Activated CD4-positive, alpha-beta memory T cell treated with anti-CD3 and anti-CD28 coated beads for 36 hours (primary cell): ENCODE measurements at places on chromosomes 11 and 22.

DNA sequence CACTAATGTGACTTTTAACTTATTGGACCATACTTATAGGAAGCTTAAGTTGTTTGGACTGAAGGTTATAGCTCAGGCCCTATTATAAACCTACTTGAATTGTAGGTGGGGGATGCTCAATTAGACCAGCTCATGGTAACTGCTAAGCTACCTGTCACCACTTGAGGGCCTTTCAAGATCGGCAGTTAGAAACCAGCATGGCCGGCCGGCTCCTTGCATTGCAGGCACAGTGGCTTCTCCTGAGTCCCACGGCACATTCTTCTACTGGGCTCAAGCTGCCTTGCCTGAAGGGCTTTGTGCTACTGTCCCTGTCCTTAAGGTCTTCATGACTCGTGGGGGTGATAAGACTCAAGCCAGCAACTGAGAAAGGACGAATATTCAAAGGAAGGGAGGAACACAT is 70.8 kb downstream of the TBC1D22A start:
- DNase-seq, result no peak

DNA sequence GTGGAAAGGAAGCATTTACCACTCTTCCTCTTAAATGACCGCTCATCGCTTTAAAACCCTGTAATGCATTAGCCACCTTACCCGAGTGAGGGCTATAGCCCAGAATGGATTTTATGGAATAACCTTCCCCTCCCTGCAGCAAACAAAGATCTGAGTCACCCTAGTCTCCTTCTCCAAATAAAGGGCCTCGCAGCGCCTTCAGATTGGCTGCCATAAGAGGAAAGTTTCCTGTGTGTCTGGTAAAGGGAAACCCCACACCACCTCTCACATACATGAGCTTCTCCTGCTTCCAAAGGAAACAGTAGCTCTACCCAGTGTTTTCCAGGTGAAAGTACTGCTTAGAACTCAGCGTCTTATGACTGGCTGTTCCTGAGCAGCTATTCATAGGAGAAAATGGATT is 47.8 kb downstream of the PPP2R1B start:
- DNase-seq, result no peak

GRCh38 chr11:110501428-110501827 is 71.7 kb downstream of the FDX1 start:
- DNase-seq, result no peak

GRCh38 chr11:33668468-33668825 is 32.2 kb downstream of the C11orf91 start:
- DNase-seq, result no peak

DNA sequence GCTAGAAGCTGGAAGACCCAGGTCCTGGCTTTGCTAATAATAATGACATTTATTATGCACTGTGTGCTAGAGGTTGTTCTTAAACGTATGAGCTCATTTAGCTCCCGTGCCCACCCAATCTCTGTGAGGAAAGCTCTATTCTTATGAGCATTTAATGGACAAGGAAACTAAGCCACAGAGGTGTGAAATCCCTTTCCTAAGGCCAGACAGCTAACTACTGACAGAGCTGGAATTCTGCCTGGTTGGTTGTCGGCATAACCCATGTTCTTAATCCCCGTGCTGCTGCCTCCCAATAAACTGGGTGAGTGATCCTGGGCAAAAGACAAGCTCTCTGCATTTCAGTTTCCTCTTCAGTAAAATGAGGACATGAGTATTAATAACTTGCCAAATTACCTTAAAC is 49.4 kb downstream of the SNX19 start:
- no peak for DNase-seq

- no peak for DNase-seq
Measured at GRCh38 chr11:2813141-2813908, 72.2 kb downstream of the CDKN1C start.

GRCh38 chr11:13011466-13012055 is 2.4 kb downstream of the RASSF10 start:
- no peak for DNase-seq

GRCh38 chr11:115869780-115870431 is 365.7 kb upstream of the CADM1 start:
- DNase-seq, result peak; percentile 17

GRCh38 chr11:63573881-63574855 is 11.0 kb upstream of the PLAAT2 start:
- peak; percentile 55 for DNase-seq

DNA sequence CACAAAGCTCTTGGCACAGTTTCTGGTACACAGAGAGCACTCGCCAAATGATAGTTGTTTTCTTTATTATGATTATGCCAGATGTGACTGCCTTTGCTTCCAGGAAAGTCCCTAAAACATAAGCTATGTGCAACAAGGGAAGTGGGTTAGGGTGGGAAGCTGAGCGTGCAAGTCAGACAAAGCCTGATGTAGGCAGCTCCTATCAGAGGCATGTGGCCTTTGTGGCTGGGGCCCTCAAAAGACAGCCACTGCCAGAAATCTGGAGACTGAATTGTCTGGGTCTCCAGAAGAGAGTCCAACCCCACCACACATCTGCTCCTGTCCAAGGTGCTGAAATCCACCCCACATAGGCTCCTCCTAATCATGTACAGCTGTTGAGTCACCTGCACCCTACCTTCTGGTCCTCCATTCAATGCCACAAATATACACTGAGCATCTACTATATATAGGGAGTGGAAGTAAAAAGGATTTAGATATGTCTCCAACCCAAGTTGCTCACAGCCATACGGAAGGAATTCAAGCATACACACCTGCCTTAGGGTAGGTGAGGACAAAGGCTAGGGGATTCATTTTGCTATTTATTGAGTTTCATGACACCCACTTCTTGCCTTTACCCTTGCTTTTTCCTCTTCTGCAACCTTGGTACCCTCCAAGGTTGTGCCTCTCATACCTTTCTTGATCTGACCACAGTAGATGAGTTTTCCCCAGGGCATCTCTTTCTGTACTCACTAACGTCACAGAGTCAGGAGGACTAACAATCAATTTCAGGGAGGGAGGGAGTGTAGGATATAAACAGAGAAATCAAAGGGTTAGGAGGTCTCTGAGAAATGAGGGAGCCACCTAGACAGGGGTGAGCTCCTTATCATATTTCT is 12.4 kb downstream of the SEC14L3 start:
- peak; percentile 33 for DNase-seq

- peak; percentile 7 for DNase-seq
Measured at GRCh38 chr22:22887621-22888503, at the start of gene IGLL5. TSS of gene IGLL5 (plus strand) at chr22:22887816. CDS start at chr22:22888054, 238 bp downstream.

- no peak for DNase-seq
Measured at GRCh38 chr11:126599217-126599897, 243.9 kb downstream of the ST3GAL4 start.

DNA sequence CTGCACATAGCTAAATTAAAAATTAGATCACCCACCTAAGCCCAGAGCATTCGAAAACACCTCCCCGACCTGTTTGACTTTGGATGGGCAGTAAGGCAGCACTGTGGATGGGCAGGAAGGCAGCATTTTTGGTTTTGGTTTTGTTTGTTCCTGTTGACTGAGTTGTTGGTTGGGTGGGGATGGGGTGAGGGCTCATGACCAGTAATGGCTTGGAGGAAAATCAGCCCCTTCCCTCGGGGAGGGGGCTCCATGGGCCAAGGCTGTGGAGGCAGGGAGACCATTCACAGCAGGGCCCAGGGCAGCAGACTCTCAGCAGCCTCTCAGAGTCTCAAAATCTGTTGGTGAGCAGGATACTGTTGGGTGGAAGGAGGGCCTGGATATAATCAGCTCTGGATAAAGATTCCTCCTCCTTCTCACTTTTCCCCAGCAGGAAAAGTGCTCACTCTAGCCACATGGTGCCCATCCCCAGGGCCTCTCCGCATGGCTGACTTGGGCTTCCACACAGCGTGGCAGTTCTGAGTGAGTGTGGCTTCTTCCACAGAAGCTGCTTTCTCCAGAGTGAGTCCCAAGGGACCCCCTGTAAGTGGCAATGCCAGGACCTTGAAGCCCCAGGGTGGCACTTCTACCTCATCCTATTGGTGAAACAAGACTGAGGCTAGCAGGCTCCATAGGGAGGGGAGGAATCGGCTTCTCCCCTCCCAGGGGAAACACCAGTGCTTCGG is 1491.2 kb downstream of the BRD1 start:
- no peak for DNase-seq

DNA sequence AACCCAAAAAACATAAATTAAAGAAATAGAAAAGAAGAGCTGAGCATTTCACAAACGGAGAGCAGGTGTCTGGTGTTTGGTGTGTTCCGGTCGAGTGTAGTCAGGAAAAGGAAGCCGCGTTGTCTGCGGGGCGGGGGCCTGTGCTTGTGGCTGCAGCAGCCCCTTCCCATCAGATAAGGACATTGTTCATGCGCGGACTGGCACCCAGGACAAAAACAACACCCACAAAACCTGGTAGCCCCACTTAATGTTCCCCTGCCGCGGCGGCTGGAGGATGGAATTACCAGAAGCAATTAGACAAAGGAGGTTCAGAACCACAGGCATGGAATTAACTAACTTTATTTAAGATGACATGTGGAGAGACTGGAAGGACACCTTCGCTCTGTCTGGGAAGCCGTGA is 29.9 kb downstream of the KRTAP5-5 start:
- no peak for DNase-seq

DNA sequence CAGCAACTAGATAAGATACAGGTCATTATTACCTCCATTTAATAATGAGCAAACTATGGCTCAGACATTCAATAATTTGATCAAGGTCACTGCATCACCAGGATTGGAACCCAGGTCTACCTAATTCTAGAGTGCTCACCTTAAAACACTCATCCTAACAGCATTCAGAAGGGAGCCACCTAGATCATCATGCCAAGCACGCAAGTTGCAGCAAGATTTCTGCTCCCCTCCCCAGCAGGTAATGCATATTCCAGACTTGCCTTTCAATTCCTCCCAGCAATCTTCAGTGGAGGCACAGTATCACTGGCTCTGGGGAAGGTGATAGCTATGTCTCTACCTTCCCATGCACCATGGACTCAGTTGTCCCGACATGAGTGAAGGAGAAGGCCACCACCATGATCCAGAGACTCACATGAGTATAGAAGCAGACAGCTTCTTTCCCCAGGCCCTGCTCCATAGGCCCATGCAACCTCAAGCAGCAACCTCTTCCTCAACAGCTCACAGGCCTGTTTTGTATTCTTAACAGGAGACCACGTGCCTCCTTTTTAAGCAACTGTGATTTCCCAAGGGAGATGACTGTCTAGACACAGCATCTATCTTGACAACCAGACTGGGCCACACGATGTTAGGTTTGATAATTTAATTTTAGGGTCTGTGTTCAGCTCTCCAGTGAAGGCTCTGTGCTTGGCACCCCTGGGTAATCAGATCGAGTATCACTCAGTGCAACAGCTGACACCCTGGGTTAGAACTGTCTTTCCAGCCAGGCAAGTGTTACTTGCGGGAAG is 36.4 kb downstream of the RAB30 start:
- DNase-seq, result no peak

- no peak for DNase-seq
Measured at GRCh38 chr11:76131671-76132631, 74.4 kb downstream of the WNT11 start.

DNA sequence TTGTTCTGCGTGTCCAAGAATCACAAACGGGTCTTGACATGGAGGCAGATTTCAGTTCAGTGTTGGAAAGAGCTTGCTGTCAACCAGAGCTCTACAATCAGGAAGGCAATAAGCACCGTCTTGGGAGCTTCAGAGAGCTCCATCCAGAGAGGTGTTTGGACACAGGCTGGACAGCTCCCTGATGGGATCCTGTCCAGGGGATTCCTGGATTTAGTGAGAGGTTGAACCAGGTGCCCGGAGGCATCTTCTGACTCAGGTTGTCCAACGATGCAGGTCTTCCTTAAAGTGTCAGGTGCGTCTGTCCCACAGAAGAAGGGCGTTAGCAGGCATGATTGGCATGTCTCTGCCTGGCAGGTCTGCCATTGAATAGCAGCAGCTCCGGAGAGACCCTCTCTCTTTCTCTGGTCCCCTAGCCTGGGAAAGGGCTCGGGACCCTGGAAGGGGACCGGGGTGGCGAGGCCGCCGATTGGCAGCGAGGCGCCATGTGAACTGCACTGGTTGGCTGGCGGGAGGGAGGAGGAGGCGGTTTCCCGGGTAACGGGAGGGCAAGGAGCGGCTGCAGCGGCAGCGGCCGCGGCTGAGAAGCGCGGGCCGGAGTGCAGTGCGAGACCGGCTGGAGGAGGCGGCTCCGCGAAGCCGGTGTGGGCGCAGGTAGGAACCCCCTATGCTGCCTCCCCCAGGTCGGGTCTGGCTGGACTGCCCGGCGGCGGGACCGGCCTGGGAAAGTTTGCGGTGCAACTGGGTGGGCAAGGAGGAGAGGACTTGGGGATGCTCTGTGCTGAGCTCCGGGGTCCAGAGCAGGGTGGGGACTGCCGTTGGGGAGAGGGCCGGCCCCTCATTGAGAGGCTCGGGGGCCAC is 104.1 kb upstream of the E2F8 start:
- DNase-seq, result no peak

- DNase-seq, result no peak
Measured at GRCh38 chr11:69569306-69570200, 71.4 kb upstream of the CCND1 start.

DNA sequence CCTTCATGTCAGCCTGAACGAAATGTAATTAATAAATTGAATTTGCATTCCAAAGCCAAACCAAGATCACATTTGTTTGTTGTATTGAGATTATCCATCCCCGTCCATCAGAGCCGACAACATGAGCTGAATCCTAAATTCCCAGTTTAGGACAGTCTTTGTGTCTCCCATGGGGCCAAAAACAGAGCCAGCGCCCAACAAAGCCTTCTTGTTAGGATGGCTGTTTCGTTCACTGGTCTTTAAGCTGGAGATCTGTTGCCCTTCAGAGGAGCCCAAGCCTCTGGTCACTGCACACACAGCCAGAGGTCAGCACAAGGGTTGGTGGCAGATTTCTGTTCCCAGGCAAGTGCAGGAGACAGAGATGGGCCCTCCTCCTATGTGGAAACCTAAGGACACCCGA is 25.8 kb downstream of the DSCAML1 start:
- no peak for DNase-seq

DNA sequence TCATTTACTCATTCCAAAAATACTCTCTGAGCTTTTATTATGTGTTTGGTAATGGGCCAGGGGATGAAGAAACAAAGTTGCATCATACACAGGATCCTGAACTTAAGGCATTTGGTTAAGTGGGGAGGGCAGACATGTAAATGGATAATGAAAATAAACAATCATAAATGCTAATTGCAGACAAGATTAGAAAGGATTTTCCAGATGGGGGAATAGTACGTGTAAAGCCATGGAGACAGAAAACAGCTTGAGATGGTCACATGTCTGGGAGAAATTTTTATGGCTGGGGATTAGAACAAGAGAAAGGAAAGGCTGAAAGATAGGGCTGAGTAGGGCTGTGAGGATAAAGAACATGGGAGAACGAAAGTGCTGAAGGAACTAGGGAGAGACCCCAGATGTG is 534.3 kb upstream of the LARGE1 start:
- no peak for DNase-seq

GRCh38 chr11:68643585-68643984 is 40.8 kb upstream of the GAL start:
- DNase-seq, result no peak
